ENCODE measurements at places on chromosomes 5 and 9. TPM values are rescaled to one million over a fixed set of nuclear protein-coding genes. Genes with fewer than 3 reads are reported as not detected.

TRAPPC13 gene
- 12.8 TPM for total RNA-seq

GLDC gene
- total RNA-seq: 14.9 TPM

LPAR1 gene
- total RNA-seq: 24.7 TPM

NFIB gene
- 10.5 TPM for total RNA-seq

PCDHAC1 gene
- total RNA-seq: 1.5 TPM

PCDHGA12 gene
- total RNA-seq: not detected

Measured in A549 treated with dexamethasone at 1 μM for 4 hours (cell line).